ENCODE measurements at places on chromosomes 1 and 21. TPM values are rescaled to one million over a fixed set of nuclear protein-coding genes. Genes with fewer than 3 reads are reported as not detected.
A peak's percentile ranks its signal among the peaks of the same experiment; 100 is the strongest.

Gene CRP
- polyA plus RNA-seq, result 0.18 TPM

Gene PALMD
- 10.5 TPM for polyA plus RNA-seq

Gene OR2W3
- 0.35 TPM for polyA plus RNA-seq

Gene DMBX1
- polyA plus RNA-seq, result not detected

Gene GPR157
- polyA plus RNA-seq, result 3.7 TPM

Gene HSPB7
- 11.5 TPM for polyA plus RNA-seq

Gene KCNK1
- polyA plus RNA-seq, result 8.9 TPM

Gene TCHH
- 0.06 TPM for polyA plus RNA-seq

Gene PCP4
- polyA plus RNA-seq, result 3.1 TPM

Gene C4BPA
- polyA plus RNA-seq, result 213 TPM

Gene S1PR1
- polyA plus RNA-seq, result 35.2 TPM

Gene SLAMF9
- polyA plus RNA-seq, result 0.37 TPM

Gene PAX7
- not detected for polyA plus RNA-seq

- peak; percentile 83 for DNase-seq
Measured at GRCh38 chr1:54475946-54476516, 69.8 kb upstream of the SSBP3 start.

- DNase-seq, result no peak
Measured at GRCh38 chr1:62823556-62823955, 39.6 kb downstream of the ATG4C start.

DNA sequence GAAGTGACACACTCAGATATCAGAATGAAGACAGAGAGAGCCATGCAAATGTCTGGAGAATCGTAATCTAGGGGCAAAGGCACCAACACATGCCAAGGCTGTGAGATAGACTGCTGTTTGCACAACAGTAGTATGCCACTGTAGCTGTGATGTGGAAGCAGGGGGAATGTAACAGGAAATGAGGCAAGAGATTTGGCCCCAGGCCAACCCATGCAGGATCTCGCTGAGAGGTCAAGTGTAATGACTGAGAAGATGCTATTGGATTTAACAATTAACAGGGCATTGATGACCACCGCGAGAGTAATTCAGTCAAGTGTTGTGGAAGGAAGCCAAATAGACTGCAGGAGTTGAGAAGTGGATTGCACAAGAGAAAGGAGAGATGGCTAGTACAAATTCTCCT is 107.3 kb upstream of the ST6GALNAC5 start:
- DNase-seq, result peak; percentile 75

- no peak for DNase-seq
Measured at GRCh38 chr1:18116777-18117176, 9.2 kb downstream of the IGSF21 start.

GRCh38 chr1:232291681-232292080 is 338.3 kb downstream of the SIPA1L2 start:
- peak; percentile 79 for DNase-seq

GRCh38 chr1:160658162-160658813 is 11.4 kb upstream of the SLAMF1 start:
- no peak for DNase-seq

- DNase-seq, result no peak
Measured at GRCh38 chr1:26287033-26287711, 7.3 kb downstream of the SH3BGRL3 start.

DNA sequence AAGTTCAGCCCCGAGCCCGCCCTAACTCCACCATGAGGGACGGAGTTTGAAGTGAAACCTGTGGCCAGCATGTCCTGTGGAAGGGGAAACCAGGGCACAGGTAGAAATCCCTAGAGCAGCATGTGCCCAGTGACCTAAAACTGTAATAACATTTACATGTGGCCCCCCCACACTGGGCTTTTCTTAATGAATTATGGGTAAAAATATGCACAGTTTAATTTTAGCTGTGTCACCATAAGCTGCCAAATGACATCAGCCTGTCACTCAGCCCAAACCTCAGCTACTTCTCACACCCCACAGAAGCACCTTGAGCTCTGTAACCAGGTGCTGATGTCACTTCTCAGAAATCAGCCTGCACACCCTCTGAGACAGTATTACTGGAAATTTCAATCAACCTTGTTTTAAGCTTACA is 50.0 kb upstream of the SLC19A1 start:
- DNase-seq, result no peak

DNA sequence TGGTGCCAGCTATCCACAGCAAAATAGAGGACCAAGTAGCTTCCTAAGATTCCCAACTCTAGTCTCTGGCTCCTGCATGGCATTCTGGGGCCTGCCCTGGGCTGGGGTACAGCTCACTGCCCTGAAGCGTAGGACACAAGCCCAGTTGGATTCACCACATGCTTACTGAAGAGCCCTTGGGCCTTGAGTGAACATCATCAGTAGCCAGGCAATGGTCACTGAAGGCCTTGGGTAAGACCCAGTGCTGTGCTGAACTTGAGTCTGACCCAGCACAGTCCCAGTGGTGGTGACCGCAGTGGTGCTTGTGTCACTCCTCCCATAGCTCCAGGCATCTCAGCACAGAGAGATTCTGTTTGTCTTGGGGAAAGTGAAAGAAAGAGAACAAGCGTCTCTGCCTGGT is 7.7 kb upstream of the LCE3A start:
- no peak for DNase-seq

GRCh38 chr1:58062635-58063034 is 483.9 kb downstream of the OMA1 start:
- DNase-seq, result no peak

DNA sequence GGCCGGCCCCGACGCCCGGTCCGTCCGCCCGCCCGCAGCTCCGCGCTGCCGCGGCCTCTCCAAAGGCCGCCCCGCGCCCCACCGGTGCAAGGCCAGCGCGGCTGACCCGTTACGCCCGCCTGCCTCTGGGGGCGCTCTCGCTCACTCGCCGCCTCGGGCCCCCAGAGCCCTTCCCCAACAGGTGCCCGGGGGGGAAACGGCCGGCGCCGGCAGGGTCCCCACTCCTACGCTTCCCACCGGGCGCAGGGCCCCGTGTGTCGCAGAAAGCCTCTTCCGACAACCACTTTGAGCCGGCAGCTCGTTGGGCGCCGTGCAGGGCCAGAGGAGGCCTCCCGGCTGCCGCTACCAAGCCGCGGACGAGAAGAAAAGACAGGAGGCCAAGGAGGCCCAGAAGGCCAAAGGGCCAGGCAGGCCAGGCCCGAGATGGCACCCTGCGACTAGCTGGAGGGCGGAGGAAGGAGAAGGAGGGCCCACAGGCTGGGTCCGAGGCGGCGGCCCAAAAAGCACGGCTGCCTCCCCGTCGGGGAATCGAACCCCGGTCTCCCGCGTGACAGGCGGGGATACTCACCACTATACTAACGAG is 64.9 kb upstream of the FCGR2A start:
- DNase-seq, result peak; percentile 68

DNA sequence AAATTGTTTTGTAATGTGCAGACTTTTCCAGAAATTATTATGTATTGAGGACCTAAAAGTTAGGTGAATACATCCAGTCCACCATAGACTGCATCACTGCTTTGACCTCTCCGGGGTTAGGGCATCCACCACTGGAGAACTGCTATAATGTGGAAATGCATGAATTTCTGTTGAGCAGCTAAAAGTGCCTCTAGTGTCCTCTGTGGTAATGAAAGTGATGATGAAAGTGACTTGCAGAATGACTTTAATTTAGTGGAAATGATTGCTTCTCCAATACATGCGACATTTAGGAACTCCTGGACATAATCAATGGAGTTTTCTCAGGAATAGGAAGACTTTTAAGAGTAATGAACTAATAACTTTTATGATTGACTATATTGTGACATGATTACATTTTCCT is 170.8 kb downstream of the LBR start:
- DNase-seq, result no peak

- no peak for DNase-seq
Measured at GRCh38 chr1:179800481-179800880, 57.4 kb downstream of the FAM163A start.

DNA sequence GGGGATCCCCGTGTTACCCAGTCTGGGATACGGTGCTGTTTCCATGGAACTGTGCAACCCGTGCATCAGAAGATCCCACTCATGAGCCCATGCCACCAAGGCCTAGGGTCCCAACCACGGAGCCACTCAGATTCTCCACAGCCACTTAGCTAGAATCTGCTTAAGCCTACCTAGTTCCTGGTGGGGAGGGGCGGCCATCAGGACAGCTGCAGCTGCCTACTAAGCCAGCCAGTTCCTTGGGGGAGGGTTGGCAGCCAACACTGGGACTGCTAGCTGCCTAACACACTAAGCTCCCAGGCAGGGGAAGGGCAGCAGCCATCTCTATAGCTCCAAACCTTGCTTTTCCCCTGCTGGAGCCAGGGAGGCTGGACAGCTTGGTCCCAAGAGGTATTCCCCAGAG is 549.2 kb upstream of the BRINP3 start:
- DNase-seq, result no peak

GRCh38 chr1:53956308-53957168 is 10.4 kb downstream of the LRRC42 start:
- DNase-seq, result no peak

- no peak for DNase-seq
Measured at GRCh38 chr1:235831148-235831547, 35.6 kb downstream of the LYST start.

GRCh38 chr21:36412916-36413315 is 27.7 kb downstream of the CHAF1B start:
- no peak for DNase-seq

DNA sequence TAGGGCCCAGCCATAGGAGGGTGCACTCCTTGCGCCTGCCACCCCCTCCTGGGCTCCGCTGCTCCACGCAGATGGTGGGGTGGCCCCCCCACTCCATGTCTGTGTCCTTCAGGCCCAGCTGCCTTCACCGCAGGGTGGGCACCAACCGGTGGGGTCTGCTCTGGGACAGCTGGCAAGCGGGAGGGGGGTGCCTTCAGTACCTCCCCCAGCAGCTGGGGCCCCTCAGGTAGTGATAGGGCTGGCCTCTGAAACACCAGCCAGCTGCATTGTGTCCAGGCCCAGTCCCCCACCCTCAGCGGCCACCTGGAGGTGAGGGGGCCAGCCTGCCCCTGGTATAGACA is 360 bp downstream of the GJC2 start:
- DNase-seq, result no peak

GRCh38 chr21:43369124-43369523 is 57.8 kb downstream of the SIK1 start:
- DNase-seq, result no peak

- no peak for DNase-seq
Measured at GRCh38 chr1:178633056-178633455, 92.0 kb upstream of the RALGPS2 start.

- no peak for DNase-seq
Measured at GRCh38 chr1:47701283-47701682, 263.4 kb downstream of the FOXD2 start.

GRCh38 chr1:227062306-227062705 is 122.2 kb downstream of the COQ8A start:
- no peak for DNase-seq

DNA sequence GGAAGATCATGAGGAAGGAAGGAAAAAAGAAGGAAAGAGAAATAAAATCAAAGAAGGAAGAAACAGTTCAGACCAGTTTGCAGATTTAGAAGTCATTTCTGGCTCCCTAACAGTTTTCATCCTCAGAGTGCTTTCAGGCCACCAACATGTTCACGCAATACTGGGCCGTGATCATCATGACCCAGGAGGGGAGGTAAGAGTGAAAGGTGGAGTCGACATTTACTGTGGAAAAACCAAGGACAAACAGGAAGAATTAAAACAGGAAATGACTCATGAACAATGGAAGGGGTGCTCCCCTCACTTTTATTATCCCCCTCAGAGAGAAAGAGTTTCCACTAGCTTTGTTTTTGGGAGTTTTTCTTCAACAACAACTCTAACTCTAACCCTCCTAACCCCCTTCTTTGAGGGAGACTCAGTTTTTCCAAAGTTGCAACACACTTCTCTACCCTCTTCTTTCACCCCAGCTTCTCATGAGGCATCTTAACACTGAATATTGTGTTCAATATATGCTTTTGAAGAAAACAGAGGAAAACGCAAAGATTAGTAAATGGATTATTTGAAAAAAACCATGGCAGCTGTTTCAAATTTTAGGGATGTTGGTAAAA is 60.4 kb downstream of the VANGL2 start:
- DNase-seq, result no peak

GRCh38 chr21:39713905-39714304 is 31.1 kb upstream of the IGSF5 start:
- DNase-seq, result no peak

DNA sequence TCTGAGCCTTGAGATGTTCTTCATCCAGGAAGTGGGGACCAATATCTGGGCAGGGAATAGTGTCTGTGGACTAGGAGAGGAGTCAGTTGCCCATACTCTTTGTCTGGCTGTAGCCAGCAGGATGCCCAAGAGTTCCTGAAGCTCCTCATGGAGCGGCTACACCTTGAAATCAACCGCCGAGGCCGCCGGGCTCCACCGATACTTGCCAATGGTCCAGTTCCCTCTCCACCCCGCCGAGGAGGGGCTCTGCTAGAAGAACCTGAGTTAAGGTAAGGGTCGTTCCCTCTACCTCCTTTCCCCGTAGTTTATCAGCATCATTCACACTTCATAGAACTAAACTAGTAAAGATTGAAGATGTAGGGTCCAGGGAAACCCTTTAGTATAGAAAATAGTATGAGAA is 3.4 kb upstream of the PPOX start:
- no peak for DNase-seq

DNA sequence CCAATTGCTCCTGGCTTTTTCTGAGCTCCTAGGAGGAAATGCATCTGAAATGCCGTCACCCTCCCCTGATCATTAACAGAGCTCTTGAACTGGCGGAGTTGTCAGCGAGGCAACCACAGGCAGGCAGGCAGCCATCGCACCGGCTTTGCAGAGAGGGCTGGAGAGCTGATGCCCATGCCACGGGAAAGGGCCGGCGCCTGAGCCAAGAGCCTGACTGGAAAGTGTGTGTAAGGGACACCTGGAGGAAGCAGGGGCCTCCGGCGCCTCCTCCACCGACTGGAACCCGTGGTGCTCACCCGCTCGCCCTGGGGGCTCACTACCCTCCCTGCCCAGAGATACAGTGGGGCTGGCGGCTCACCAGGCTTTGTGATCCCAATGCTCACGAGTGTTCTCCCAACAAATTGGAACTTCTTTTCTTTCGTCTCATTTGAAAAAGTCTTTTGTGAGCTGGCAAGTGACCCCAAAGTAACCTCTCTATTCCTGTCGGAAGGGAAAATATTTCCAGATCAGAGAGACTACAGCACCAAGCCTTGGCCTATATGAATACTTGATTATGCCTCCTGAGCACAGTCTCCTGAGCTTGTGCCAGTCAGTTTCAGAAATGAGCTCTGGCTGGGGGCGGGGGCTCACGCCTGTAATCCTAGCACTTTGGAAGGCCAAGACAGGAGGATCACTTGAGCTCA is 97.7 kb upstream of the SLC25A33 start:
- peak; percentile 55 for DNase-seq

DNA sequence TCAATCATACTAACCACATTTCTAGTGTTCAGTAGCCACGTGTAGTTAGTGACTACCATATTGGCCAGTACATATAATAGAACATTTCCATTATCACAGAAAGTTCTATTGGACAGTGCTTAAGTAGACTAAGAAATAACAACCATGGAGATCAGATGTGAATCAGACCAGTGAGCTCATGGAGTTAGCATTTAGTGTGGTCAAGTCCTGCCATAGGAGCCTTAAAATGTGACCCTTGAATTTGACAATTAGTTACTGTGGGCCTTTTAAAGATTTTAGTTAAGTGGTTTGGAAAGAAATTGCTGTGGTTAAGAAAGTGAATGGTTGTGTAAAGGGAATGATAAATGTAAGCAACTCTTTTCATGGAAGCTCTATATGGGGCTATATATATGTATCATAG is 123.4 kb downstream of the POU2F1 start:
- DNase-seq, result no peak
